ENCODE measurements at places on chromosomes 5 and 9.

GRCh38 chr5:126003309-126003708 is 419.9 kb upstream of the GRAMD2B start:
- DNase-seq, result peak; percentile 93

GRCh38 chr5:10279925-10280720 is 27.6 kb downstream of the CMBL start:
- DNase-seq, result no peak

- DNase-seq, result no peak
Observed at GRCh38 chr5:181164076-181164952, 16.9 kb downstream of the OR2V2 start.

DNA sequence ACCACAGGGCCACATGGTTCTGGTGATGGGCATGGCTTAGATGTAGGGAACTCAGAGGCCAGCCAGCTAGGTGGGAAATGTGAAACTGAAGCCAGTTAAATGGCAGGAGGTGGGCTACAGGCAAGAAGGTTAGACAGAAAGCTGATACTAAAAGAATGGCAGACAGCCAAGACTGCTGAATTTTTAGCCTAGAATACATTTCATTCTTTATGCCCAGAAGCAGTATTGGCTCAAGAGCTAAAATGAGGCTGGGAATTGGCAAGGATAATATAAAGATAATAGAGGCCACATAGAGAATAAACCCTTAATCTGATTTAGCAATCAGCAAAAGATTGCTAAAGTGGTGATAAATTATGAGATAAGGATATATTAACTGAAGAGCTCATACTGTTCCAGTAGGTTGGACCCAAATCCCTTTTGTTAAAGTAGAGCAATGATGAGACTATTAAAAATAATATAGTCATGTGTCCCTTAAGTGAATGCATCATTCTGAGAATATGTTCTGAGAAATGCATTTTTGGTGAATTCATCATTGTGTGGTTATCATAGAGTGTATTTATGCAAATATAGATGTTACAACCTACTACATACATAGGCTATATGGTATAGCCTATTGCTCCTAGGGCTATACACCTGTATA is 234.3 kb downstream of the CHSY3 start:
- no peak for DNase-seq

- DNase-seq, result no peak
Observed at GRCh38 chr5:150124111-150124557, 31.5 kb downstream of the PDGFRB start.

DNA sequence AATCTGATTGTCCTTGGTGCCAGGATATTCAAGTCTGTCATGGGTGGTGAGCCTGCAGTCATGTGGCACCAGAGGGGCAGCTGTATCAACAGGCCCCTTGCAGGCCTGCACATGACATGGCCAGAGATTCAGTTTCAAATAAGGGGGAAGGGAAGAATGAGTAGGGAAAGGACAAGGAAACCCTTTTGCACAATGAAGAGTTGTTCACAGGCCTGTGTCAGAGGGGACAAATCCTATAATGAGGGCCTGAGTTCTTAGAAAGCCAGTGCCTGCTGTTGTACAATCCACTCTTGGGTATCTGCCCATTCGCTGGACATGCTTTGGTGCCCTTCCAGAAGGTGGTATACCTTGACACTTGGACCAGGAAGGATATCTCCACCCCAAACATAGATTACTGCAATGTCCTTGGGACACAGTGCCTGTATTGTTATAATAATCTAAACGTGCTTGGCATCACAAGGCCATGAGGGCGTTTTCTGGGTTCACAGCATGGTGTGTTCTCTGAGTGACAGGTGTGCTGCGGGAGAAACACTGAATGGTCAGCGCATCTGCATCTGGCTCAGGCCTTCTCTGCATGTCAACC is 1.9 kb upstream of the TMEM171 start:
- no peak for DNase-seq

DNA sequence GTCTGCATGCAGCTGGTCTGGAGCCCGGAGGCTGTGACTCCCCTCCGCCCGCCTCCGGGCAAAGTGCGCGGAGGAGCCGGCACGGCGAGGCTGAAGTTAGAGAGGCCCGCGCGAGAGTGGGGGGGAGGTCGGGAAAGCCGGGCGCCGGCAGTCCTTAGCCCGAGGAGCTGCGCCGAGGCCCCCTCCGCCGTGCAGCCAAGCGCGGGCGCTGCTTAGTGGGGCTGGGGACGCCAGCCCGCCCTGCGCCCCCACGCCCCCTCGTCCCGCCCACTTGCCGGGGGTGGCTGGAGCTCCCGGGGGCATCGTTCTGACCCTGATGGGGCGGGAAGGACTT is 403 bp downstream of the NINJ1 start:
- no peak for DNase-seq

- no peak for DNase-seq
Observed at GRCh38 chr5:171957591-171958251, 48.7 kb downstream of the FBXW11 start.

GRCh38 chr9:136921307-136921706 is 23.2 kb downstream of the FBXW5 start:
- no peak for DNase-seq

DNA sequence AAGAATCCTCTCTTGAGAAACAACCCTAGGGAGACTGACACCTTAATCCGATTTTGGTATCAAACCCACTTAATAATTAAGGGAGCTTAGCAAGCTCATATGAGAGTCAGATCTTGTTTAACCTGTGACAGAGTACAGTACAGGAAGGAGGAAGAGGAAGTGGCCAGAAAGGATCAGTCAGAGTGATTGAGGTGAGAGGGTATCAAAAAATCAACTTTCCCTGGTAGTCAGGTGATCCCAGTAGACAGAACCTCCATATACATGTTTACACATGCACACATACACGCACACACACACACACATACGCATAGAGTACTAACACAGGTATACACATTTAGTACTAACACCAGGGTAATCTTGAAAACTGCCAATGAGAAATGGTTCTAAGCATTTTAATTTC is 56.8 kb downstream of the GLIS3 start:
- no peak for DNase-seq

- no peak for DNase-seq
Observed at GRCh38 chr9:86347991-86348390, 6.2 kb downstream of the TUT7 start.

DNA sequence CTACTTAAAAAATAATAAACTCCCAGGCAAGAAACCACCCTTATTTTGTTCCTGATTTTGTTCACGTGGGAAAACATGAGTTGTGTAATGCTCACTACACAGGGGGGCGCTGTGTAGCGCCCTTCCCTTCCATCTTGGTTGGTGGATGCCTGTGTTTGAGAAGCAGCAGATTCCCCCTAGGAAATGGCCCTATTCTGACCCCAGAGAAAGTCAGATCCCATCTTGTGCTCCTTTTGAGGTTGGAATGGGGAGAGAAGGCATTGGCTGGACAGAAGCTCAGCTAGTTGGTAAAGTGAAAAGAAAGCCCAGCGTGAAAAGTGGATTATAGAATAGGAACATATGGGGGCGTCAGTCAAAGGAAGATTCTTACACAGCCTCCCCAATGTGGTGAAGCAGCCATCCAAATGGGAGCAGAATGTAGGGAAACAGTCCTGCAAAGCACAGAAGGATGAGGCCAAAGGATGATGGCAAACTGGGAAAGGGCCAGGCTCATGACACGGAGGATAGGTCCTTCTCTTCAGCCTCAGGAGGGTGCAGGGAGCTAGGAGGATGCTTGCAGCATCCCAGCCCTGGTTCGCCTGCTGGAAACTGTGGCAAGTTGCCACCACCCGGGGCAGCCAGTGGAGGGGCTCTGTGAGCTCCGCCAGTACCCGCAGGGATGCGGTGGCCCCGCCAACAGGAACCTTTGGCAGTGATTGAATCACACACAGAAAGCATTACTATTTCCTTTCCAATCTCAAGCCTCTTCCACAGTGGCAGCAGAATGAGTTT is 314.2 kb upstream of the DAP start:
- DNase-seq, result no peak

DNA sequence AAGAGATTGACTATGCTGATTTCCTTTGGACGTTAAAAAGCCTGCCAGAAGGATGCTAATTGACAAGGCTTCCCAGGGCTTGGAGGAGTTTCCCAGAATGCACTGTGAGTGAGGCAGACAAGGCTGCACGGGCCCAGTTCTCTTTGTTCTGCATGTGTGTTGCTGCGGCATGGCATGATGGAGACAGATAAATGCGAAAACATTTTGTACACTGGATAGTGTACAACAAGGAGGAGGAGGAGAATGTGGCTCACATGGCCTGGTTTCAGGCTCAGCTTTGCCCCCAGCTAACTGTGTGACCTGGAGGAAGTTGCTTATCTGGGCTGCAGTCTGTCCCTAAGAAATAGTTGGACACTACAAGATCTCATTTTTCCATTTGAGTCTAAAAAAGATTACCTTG is 135.5 kb upstream of the CPEB4 start:
- DNase-seq, result no peak

All from brain pericyte (primary cell).